ENCODE measurements at places on chromosomes 4 and X.

DNA sequence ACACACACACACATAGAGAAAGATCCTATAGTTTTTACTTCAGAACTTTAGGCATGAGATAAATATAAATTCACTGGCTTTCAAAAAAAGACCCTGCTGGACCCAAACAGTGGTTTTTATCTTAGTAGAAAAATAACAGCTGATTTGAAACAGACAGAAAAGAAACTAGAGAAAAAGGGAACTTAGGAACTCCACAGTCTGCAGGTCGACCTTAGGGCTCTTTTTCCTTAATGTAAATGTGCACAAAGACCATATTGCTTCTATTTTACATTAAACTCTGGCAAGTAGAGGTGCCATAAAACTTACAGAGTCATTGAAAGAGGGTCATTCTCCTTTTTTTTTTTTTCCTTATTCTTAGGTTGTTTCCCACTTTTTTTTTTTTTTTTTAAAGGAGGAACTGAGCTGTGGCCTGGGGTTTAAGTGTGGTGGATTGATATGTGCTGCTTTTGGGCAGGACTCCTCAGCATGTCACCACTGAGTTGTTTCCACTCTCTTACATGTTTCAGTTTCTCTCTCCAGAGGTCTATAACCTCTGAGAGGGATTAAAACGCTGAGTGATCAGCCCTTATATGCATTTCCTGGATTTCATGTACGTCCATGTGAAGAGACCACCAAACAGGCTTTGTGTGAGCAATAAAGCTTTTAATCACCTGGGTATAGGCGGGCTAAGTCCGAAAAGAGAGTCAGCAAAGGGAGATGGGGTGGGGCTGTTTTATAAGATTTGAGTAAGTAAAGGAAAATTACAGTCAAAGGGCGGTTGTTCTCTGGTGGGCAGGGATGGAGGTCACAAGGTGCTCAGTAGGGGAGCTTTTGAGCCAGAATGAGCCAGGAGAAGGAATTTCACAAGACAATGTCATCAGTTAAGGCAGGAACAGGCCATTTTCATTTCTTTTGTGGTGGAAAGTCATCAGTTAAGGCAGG, 70.8 kb upstream of the PACRGL start:
- DNase-seq = no peak

DNA sequence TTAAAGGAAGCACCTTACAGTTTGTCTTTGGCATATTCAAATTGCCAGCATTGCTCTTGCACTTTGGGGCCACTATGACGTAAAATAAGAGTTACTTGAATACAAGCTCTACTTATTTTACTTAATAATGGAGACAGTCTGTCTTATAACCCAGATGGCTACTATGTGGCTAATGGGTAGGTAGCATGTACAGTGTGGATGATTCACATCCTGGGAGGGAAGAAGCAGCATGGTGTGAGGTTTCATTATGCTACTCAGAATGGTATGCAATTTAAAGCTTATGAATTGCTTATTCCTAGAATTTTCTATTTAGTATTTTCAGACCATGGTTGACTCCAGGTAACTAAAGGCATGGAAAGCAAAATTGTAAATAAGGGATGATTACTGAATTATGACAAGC, 761.8 kb upstream of the ATOH1 start:
- no peak for DNase-seq

DNA sequence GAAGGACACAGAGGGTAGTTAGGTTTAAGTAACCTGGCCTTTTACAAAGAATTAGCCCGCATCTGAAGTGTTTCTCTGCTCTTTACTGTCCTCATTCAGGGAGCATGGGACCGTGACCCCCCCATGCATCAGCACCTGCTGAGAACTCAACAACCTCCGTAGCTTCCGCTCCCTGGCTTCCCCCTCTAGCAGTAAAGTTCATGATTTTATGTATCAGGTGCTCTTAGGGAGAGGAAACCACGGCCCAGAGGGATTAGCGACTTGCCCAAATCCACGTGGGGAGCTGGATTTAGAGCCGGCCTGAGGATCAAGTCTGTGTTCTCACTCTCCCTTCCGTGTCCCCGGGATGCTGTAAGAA, 284.6 kb upstream of the GATB start:
- no peak for DNase-seq

DNA sequence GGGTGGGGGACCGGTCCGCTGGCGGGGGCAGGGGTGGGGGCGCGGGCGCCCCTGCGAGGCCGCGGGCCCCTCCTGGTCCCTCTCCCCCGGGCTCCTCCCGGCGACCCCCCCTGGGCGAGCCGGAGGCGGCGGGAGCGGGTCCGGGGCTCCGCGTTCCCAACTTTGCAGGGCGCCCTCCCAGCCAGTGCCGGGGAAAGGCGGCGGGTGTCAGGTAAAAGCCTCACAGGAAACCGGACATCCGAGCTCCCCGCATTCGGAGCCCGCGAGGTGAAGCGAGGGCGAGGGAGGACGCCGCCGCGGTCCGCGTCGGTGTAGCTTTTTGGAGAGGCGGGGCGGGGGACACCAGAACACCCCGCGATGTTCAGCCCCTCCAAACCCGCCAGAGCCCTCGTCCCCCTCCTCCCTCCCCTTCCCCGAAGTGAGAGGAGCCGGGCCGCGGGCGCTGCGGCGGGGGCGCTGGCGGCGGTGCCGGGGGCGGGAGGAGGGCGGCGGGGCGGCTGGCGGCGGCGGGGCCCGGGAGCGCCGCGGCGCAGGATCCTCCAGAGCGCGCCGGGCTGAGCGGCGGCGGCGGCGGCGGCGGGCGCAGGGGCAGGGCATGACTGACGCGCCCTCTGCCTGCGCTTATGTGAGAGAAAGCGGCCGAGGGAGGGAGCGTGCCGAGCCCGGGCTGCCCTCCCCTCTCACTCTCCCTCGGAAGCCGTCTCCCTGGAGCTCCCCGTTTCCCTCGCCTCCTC, at the start of gene VEGFC:
Gene VEGFC (minus strand): TSS at position 597 of the 734 bp plus-strand sequence. CDS start 611 bp downstream, outside the sequence.
- DNase-seq = no peak

DNA sequence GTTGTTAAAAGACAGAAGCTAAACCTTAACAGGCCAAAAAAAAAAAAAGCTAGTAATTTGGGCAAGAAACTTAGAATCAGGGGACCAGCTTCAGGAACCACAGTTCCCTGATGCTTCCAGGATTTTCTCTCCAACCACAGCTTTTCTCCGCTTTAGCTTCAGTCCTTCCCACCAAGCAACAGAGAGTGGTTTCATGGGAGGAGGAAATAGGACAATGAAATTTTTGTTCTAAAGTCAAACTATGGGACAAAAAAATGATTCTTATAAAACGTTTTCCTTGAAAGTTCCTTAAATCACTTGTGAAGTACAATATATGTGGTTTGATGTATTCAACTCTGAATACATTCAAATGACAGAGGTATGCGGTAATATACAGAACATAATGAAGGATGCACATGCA, 71.0 kb upstream of the DHX15 start:
- no peak for DNase-seq

- DNase-seq = no peak
Observed at GRCh38 chr4:70099206-70099605, 49.0 kb downstream of the HTN1 start.

- no peak for DNase-seq
Observed at GRCh38 chr4:24928708-24929107, 15.9 kb upstream of the CCDC149 start.

GRCh38 chr4:118224243-118224829, 128.5 kb downstream of the PRSS12 start:
- no peak for DNase-seq

DNA sequence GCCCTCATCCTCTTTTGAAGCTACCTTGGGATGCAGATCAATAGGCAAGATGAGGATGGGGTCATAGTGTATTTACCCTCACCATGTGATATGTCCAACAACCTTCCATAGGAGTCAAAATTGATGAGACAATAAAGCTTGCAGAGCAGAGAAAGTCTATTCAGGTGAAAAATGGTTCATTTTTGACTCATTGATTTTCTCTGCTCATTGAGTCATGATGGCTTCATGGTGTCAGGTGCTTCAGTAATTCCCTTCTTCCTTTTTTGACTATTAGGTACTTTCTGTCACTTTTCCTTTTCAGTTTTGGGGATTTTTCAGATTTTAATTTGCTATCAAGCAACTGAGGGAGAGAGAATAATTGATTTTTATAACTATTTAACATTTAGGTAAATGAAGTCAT, 55.9 kb upstream of the IL2 start:
- no peak for DNase-seq

GRCh38 chr4:123409334-123409733, 12.7 kb downstream of the SPRY1 start:
- DNase-seq = no peak

DNA sequence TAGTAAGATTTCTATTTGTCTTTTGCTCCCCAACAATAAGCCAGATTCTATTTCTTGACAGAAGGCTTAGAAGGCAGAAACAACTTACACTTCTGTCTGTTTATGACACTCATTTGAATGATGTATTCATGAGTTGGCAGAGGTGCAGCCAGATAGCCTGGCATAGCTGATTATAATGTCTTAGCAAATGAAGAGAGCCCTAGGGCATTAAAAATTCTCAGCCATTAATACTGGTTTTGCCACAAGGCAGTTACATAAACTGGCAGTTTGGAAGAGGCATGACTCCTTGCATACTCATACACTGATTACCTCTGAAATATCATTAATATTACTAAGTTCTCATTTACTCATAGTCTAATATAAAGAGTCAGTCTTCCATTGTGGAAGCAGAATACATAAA, 728.5 kb upstream of the NDST4 start:
- no peak for DNase-seq

DNA sequence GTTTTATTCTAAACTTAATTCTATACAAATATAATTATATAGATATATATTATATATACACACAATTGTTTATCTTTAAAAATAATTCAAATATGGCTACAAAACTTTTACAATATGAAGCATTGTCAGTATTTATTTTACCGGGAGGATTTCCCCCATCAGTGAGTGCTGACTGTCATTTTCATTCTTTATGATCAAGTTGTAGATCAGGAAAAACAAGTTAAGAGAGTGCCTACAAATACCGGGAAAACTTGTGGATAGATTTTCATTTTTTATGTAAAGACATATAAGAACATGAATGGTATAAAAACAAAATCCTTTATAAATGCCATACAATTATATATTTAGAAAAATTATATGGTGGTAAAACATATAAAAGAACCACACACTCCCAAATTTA, 37.8 kb downstream of the CLCN3 start:
- no peak for DNase-seq

- DNase-seq = no peak
Observed at GRCh38 chrX:11688201-11688600, 22.5 kb upstream of the ARHGAP6 start.

- no peak for DNase-seq
Observed at GRCh38 chrX:24647257-24648058, at the start of gene PCYT1B. Gene PCYT1B, minus strand, starts transcription at chrX:24647347. Its CDS starts 242 bp downstream, at chrX:24647105.

DNA sequence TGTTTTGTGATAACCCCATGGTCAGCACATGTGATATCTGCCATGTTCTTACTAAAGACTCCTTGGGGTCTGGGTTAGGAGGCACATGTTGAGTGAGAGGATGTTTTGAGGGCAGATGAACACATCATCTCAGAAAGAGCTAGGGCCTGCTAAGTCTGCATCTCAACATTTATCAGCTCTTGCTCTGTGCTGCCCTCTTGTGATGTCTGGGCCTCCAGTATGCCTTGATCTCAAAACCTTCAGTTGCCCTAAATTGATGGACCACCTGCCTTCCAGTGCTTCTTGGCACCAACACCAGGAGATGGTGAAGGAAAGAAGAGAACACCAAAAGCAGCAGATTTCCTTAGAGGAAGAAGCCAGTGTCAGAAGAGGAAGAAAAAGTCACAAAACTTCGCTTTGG, 22.5 kb downstream of the MID1 start:
- DNase-seq = no peak

DNA sequence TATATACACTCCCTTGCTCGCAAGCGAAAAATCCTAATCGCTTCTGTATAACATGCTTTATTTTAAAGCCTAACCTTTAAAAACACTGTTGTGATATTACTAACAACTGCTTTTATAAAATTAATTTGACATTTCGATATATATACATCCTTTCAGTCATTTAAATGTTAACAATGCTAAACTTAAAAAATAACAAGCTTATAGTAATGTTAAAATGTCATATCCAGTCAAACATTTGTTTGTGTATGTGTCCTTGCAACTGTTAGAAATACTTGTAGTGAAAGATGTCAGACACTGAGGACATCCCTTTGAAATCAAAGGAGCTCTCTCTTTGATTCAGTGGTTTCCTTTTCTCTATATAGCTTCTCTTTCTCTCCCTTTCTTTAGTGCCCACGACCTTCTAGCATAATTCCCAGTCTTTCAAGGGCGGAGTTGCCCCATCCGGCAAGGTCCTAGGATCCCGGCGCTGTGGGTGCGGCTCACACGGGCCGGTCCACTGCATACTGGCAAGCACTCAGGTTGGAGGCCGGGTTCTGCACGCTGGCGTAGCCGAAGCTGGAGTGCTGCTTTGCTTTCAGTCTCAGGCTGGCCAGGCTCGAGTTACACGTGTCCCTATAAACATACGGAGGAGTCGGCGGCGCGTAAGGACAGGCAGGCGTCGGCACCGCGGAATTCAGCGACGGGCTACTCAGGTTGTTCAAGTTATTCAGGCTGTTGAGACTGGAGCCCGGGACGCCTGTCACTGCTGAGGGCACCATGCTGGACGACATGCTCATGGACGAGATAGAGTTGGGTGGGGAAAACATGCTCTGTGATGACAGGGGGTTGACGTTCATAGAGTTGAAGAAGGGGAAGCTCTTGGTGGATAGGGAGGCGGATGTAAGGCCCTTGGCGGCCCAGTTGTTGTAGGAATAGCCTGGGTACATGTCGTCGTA, 5.0 kb downstream of the PITX2 start:
- no peak for DNase-seq

GRCh38 chr4:15515106-15515505, 45.4 kb downstream of the CC2D2A start:
- no peak for DNase-seq

DNA sequence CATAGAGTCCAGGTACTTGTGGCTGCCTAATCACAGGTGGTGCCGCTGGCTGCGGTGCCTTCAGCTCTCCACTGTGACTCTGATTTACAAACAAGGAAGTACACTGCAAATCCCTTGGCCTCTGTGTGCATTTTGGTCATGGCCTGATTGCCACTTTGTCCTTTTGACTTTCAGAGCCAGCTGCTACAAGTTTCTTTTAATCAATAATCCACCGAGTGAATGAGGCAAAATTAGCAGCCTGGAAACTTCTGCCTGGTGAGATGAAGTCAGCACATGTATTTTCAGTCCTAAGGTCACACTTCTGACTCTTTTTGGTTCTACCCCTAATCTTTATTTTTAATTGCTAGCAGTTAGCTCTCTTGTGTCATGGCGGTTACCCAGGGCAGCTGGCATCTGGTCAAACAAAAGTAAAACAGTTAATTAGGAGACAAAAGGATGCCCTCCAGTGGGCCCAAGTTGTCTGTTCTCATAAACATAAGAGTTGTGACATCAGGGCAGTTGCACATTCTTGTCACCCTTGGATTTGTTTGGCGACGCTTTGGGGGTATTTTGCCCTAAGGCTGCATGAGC, 62.3 kb upstream of the LNX1 start:
- DNase-seq = peak; percentile 32

DNA sequence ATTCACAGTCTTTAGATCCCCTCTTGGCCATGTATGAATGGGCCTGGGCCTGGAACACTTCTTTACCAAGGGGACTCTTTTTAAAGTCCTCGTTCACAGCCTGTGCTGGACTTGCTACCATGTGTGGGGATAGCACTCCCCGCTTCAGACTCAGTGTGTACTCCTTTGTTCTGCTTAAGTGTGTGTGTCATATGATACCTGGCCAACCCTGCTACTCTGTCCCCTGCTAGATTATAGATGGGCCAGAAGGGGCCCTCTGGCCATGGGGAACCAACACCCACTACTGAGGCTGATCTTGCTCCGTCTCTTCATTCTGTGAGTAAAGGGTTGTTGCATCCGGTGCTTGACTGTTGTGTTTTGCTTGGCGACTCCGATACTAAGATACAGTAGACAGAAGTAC, 8.0 kb downstream of the CCDC110 start:
- DNase-seq = peak; percentile 4
